ENCODE measurements at places on chromosomes 5 and 9.

DNA sequence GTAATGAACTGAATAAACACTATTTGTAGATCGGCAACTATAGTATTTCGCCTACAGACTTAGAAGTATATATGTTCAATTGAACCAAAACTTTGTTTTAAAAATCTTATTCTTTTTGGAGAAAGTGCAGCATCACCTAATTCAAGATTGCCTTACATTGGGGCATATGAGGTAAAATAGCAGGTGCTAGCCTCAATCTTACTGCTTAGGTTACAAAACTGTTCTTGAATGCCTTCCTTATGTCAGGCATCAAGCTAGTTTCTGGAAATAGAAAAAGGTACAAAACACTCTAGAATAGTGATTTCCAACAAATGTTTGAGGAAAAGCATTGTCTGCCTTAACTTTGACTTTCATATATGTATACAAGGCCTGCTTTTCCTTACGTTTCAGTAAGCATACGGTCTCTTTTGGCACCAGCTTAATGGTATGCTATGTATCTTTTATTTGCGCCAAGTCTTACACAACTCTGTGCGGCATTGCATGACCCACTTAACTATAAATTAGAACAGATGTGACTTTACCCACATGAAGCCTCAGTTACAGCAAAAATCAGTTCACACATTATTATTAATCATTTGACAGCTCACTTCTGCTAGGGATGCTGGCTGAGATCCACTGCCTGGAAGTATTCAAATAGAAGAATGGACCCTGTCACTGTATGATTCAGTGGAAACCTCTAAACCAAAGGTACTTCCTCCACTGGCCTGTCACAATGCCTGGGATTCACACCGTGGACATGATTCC, 174.1 kb downstream of the PRELID2 start:
- DNase-seq: peak; percentile 9

DNA sequence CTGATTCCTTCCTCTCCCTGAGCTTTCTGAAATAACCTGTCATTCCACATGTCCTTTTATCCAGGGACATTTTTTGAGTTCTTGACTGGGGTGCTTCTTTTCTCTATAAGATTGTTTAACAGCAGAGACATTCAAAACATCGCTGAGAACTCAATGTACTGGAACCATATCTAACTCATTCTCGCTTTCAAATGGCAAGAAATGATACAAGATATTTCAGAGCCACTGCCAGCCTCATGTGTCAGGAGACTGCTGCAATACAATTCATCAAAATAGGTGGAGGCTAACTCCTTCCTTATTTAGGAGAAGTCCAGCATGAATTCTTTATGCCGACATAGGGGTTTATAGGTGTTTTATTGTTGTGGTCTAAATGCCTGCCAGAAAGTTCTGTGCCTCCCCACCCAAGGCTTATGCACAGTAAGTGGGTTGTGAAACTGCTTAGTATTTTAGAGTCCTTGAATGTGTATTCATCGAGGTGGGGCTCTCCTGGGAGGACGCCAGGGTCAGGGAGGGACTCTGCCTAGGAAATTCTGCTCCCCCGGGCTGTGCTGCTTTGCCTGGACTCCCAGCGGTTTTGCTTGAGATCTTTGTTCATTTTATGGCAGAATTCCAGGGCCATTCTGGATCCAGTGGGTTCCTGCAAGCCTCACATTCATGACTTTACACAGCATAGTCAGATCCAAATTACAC, 53.9 kb downstream of the ZNF474 start:
- no peak for DNase-seq

DNA sequence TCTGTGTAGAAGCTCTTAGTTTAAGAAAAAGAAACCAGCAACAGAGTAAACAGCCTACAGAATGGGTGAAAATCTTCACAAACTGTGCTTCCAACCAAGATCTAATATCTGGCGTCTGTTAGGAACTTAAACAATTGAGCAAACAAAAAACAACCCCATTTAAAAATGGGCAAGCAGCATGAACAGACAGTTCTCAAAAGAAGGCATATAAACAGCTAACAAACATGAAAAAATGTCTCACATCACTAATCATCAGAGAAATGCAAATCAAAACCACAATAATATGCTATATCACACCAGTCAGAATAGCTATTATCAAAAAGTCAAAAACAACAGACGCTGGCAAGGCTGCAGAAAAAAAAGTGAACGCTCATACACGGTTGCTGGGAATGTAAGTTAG, 83.7 kb upstream of the CCDC152 start:
- no peak for DNase-seq

DNA sequence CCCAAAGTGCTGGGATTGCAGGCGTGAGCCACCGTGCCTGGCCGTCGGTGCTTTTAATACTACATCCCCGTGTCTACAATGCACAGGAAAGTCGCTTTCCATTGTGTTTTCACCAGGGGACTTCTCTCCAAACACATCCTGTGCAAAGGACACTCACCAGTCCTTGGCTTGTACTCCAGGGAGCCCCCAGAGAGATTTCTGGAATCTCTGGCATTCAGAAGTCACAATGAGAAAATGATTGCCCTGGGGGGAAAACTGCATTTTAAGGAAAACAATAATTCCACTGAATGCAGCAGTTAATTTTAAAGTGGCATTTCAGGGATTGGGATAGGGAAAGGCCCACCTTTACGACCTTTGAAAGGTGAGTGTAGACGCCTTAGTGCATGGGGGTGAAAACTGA, 112.0 kb downstream of the ADAMTS16 start:
- DNase-seq: no peak

DNA sequence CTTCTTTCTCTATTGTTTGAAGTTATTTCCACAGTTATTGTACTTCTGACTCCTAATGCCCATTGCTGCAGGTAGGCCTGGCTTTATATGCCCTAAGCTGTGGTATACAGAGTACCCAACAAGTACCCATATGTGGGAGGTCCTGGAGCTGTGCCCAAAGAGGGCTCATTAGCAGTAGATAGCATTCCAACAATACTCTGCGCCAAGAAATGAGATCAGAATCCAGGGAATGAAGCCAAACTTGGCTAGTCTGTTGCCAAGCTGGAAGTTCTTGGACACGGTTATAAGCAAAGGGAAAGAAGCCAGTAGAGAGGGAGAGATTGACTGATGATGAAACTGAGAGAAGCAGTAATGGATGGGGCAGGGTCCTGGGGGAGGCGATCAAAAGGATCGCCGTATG, 29.7 kb upstream of the FAM169A start:
- no peak for DNase-seq

GRCh38 chr5:10655161-10655971, 91.5 kb downstream of the ANKRD33B start:
- peak; percentile 96 for DNase-seq

- no peak for DNase-seq
These were observed 62.8 kb downstream of the GABRB2 start for GRCh38 chr5:161483721-161484120.

- DNase-seq: no peak
These were observed 55.5 kb downstream of the TMOD1 start for GRCh38 chr9:97556721-97557605.

GRCh38 chr5:168707716-168708695, 128.8 kb upstream of the PANK3 start:
- no peak for DNase-seq

GRCh38 chr5:9774472-9775079, 144.4 kb upstream of the TAS2R1 start:
- DNase-seq: peak; percentile 67

GRCh38 chr9:107137495-107138202, 145.4 kb upstream of the RAD23B start:
- DNase-seq: peak; percentile 59

DNA sequence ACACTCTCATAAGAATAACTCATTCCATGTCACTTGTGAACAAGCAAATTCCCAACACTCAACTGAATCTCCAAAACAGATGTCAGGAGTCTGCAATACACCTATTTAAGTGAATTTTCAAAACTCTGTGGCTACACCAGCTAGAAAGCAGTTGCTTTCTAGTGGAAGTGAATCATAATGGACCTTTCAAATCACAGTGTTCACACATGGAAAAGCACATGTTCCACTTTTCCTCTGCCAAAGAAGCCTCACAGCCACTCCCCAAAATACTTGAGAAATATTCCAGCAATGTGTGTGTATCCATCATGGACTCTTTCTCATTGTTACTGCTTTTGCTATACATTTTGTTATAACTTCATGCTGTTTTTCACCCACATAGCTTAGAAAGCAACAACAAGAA, 17.4 kb downstream of the MARCHF3 start:
- no peak for DNase-seq

- peak; percentile 75 for DNase-seq
These were observed 55.8 kb downstream of the ASS1 start for GRCh38 chr9:130500340-130501180.

DNA sequence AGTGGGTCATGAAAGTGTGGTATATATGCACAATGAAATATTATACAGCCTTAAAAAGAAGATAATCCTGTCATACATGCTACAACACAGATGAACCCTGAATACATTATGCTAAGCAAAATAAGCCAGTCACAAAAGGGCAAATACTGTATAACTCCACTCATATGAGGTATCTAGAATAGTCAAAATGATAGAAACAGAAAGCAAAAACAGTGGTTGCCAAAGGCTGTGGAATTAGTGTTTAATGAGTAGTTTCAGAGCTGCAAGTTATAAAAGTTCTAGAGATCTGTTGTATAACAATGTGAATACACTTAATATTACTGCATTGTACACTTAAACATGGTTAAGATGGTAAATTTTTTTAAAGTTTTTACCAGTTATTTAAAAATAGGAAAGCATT, 135.0 kb downstream of the OXCT1 start:
- DNase-seq: no peak

- peak; percentile 48 for DNase-seq
These were observed 7.2 kb upstream of the MCC start for GRCh38 chr5:113495422-113495841.

DNA sequence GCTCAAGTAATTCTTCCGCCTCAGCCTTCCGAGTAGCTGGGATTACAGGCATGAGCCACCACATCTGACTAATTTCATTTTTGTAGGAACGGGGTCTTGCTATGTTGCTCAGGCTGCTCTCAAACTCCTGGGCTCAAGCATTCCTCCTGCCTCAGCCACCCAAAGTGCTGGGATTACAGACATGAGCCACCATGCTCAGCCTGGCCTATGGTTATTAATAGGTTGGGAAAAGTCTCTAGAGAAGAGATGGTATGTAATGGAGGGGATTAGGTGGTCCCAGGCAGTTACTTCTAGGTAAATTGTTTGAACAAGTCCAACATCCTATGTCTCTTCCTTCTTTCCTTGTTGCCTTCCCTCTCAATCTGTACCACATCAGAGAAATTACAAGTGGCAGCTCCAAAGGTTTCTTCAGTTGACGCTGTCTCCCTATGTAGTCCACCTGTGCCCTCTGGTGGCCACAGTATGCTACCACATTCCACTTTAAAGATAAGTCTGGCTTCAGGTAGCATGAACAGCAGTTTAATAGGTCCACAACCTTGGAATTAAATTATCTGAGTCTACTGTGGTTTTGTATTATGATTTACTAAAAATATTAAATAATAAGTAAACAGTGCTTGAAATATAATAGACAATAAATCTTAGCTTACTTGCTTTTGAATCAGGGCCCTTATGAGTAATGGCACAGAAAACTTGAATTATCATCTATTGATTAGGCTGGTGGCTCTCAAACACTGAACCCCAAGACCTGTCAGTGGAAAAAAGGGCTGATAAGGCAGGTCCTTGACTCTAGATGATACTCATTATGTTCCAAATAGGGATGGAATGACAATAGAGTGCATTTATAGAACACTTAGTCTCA, 9.7 kb downstream of the TIGD6 start:
- peak; percentile 92 for DNase-seq

GRCh38 chr5:173623789-173624188, 7.3 kb upstream of the BOD1 start:
- DNase-seq: no peak

DNA sequence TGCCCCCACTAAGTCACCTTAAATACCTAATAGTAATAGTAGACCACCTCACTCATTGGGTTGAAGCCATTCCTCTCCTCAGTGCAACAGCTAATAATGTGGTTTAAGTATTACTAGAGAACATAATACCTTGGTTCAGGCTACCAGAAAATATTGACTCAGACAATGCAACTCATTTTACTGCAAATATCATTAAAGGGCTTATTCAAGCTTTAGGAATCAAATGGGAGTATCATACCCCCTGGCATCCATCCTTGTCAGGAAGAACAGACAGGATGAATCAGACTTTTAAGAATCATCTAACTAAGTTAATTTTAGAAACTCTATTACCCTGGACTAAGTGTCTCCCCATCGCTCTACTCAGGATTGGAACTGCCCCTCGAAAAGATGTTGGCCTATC, 6.8 kb upstream of the RNF180 start:
- no peak for DNase-seq

- DNase-seq: peak; percentile 84
These were observed 726 bp downstream of the DAP start for GRCh38 chr5:10760096-10760920.

DNA sequence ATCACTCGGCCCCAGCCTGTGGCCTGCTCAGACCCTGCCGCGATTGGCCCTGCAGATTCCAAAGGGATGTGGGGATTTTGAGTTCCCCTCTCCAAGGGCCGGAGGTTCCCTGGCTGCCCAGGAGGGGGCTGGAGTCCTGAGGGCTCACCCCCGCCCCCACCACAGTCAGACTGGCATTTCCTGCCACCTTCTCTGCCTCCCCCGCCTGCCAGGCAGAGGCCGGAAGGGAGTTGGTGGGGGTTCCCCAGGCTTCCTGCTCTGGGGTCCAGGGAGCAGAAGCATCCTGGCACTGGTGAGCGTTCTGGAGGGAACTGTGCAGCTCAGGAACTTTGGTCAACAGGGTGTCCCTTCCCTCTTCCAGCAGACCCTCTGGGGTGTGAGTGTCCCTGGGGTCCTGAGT, 70.6 kb downstream of the RXRA start:
- DNase-seq: no peak

- DNase-seq: no peak
These were observed 59.5 kb downstream of the SMIM23 start for GRCh38 chr5:171845040-171845630.

- DNase-seq: no peak
These were observed 53.1 kb downstream of the TLE1 start for GRCh38 chr9:81636255-81636599.

DNA sequence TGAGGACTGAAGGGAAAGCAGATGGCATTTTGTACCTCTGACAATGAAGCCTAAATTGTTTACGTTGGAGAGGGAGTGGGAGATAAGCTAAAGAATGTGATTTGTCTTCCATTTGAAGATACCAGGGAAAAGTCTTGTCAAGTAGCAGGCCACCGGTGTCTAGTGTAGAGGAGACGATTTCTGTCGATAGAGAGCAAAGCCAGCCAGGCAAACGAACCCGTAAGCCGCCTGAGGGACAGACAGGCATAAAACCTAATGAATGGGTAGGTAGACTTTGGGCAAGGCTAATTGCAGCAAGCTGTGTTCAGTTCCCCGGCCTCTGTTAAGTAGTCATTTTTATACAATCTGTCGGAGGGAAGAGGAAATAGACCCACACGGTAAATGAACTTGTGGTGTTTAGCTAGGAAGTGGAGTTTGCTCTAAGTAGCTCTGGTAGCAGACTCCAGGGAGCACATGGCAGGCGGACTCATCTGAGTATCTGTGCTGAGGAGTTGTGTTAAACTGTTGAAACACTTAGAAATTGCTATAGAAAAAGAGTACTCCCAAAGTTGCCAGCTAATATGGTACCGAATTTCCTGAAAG, 28.8 kb downstream of the SMARCA2 start:
- no peak for DNase-seq

GRCh38 chr5:51380603-51381207, 2.5 kb upstream of the ISL1 start:
- DNase-seq: peak; percentile 73

All from DMS53 (cell line).